SK-N-SH (cell line): ENCODE measurements at places on chromosomes 1 and 21.

GRCh38 chr1:240387051-240387450 lies 224.9 kb downstream of the GREM2 start:
- no peak for DNase-seq

DNA sequence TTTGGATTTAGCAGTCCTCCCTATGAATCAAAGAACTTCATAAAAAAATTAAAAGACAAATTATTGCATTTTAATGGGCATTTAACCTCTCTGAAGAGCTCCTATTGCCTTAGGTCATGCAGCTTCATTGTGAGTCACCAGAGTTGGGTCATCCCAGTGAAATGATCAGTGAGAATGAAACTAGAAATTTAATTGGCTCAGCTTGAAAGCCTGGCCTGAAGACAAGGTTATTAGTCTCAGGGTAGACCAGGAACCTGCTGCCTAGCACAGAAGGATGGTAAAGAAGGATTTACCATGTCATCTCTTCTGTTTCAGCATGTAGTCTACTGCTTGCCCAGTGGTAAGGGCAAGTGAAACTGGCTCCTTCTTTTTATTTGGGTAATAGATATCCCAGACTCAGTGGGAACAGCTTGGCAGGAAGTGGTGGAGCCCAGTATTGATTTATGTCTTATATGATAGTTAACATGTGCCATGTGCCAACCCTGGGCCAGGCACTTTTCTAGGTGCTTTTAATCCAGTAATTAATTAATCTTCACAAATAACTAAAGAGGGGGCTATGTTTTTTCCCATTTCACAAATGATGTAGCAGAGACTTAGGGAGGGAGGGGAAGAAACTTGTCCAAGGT lies 23.6 kb downstream of the LAMC2 start:
- no peak for DNase-seq

DNA sequence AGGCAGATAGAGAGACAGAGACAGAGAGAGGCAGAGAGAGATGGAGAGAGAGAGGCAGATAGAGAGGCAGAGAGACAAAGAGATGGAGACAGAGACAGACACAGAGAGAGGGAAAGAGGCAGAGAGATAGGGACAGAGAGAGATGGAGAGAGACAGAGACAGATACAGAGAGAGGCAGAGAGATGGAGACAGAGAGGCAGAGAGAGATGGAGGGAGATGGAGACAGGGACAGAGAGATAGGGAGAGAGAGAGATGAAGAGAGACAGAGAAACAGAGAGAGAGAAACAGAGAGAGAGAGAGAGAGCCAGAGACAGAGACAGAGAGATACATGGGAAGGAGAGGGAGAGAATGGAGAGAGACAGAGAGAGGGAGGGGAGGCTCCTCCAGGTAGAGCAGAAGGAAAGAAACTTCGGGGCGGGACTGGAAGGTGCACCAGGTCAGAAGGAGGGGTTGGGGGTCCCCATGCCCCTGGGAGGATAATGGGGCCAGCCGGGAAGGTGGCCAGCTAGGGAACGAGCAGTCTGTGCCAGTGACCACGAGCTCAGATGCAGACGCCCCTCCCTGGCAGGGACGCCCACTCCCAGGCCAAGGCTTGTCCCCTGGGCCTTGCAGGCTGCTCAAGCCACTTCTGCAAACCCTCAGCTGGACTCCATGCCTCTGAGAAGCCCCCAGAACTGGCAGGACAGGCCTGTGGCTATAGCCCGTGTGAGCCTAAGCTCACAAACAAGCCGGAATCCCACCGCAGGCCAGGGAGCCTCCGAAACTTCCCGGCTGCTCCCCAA lies 3.3 kb downstream of the FNDC10 start:
- DNase-seq = peak; percentile 49

- no peak for DNase-seq
Observed at GRCh38 chr1:154837672-154838171, 32.4 kb downstream of the KCNN3 start.

- no peak for DNase-seq
Observed at GRCh38 chr1:3327936-3328590, 126.4 kb upstream of the ARHGEF16 start.

DNA sequence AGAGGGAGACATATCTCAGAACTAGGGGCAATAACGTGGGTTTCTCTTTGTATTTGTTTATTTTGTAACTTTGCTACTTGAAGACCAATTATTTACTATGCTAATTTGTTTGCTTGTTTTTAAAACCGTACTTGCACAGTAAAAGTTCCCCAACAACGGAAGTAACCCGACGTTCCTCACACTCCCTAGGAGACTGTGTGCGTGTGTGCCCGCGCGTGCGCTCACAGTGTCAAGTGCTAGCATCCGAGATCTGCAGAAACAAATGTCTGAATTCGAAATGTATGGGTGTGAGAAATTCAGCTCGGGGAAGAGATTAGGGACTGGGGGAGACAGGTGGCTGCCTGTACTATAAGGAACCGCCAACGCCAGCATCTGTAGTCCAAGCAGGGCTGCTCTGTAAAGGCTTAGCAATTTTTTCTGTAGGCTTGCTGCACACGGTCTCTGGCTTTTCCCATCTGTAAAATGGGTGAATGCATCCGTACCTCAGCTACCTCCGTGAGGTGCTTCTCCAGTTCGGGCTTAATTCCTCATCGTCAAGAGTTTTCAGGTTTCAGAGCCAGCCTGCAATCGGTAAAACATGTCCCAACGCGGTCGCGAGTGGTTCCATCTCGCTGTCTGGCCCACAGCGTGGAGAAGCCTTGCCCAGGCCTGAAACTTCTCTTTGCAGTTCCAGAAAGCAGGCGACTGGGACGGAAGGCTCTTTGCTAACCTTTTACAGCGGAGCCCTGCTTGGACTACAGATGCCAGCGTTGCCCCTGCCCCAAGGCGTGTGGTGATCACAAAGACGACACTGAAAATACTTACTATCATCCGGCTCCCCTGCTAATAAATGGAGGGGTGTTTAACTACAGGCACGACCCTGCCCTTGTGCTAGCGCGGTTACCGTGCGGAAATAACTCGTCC lies 1.3 kb upstream of the OLIG2 start:
- peak; percentile 26 for DNase-seq

DNA sequence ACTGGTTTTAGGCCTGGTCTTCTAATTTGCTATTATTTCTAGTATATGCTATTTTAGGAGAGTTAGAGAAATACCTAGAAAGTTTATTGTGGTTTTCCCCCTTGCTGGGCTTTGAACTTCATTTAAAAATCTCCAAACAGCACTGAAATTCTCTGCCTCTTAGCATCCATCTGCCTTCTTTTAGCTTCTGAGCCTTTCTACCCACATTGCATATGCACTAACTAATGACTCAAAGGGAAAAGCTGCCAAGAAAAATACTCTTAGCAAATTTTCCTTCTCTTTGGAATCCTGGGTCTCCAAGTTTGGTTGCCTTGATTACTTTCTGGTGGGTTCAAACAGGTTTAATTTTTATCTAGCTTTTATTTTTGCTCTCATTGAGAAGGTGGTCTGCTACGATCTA lies 408.4 kb upstream of the PTBP2 start:
- no peak for DNase-seq

DNA sequence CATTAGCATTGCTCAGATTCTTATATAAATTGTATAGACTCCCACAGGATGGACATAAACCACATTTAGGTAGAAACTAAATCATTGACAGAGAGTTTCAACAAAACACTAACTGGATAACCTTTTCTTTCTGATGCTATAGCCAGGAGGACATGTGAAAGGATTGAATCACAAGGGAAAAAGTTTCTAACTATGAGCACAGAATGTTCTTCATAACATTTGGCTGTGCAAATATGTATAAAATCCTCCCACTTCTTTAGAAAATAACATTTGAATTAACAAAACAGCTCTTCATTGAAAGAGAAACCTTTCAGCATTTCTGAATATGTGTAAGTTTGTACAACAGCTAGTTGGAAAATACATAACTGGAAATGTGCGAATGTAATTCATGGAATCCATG lies 167.3 kb downstream of the TBX15 start:
- no peak for DNase-seq
